ENCODE measurements at places on chromosomes 2 and 18.
A peak's percentile ranks its signal among the peaks of the same experiment; 100 is the strongest.

- peak; percentile 82 for DNase-seq
Measured at GRCh38 chr2:109255654-109256053, 126.6 kb downstream of the SH3RF3 start.

DNA sequence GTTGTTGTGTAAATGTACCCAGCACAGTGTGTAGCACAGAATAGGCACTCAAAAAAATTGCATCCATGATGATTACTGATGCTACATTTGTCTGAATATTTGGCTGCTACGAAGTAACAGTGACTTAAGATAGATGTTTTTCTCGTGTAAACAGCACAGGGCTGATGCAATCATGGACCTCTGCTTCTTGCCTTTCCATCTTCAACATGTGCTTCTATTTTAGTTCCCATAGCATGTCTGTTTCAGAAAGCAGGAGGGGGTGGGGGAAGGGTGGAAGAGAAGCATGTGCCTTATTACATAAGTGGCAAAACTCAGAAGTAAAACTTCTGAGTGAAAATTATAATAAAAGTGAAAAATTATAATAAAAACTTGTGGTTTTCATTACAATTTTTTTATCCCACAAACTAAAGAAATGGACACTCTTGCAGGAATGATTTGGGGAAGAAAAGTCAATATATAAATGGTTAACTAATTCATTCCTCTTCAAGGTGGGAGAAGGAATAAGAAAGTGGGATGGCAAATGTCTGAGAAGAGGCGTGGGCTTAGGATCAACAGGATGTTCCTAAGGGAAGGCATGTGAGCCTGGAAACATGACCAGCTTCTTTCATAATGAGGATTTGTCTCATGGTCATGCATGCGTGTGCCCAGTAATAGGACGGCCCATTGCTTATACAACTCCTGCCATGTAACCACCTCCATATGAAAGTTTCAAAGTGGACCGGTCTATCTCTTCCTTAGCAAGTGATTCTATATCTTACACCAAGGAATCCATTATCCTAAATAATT is 27.2 kb downstream of the CCBE1 start:
- DNase-seq, result no peak

- DNase-seq, result peak; percentile 3
Measured at GRCh38 chr2:34012715-34013302, 413.7 kb upstream of the FAM98A start.

DNA sequence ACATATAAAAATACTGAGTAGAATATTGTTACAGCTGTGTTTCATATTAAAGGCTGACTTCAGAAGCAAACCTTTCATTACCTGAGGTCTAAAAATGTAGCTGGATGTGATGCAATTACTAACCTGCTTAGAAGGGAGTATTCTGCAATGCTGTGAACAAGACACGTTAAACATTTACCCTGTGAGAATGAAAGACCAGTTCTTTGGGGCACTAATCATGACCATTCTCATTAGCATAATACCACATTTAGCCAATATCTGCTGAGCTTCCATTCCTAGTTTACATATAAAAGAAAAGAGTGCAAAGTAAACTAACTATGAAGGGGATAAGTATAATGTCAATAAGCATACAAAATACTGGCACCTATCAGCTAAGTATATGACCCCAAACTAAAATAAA is 784.0 kb upstream of the KLHL29 start:
- DNase-seq, result no peak

DNA sequence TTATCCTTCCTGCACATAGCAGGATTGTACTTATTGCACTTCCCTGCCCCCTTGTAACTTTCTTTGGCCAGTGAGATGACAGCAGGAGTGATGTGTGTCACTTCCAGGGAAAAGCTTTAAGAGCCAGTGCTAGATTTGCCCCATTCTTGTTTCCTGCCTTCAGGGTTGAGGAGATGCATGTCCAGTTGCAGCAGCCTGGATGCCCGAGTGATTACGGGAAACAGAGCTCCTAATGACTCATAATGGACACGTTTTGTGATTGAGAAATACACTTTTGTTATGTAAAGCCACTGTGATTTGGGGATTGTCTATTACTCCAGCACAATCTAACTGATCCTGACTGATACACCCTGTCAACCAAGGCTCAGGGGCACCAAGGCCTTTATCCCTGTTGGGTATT is 5.0 kb upstream of the TET3 start:
- DNase-seq, result peak; percentile 86

- DNase-seq, result no peak
Measured at GRCh38 chr18:23239885-23240608, 104.8 kb downstream of the CABLES1 start.

DNA sequence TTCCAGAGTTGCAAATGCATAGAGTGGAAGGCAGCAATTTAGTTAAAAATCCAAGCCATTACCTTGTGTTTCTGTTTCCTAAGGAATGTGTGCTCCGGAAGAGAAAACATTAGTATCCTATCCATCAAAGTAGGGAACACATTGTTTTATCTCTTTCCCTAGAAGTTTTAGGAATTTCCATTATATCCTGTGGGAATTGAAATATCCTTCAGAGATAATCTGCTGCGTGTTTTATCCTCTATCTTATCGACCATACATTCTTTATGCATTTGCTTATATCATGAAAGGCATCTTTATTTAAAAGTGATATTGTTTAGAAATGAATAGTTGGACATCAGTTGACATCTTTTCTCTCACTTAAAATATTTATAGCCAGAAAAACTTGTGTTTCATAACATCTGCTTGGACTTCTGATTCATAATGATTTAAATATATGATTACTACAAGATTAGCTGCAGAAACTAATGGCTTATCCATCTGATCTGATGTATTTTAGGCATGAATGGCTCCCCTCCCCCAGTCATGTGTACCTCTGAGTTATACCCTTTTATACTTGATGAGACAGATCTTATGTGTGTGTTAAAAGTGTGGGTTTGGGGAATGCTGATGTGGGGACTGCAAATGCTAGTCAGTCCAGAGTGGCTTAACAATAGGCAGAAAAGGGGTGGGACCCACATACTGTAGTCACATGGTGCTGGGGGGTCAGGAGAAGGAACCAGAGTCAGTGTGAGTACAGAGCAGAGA is 136.2 kb upstream of the ARHGAP28 start:
- no peak for DNase-seq

- DNase-seq, result no peak
Measured at GRCh38 chr2:17085546-17086202, 420.0 kb upstream of the CYRIA start.

GRCh38 chr18:23209031-23209430 is 73.7 kb downstream of the CABLES1 start:
- DNase-seq, result no peak

DNA sequence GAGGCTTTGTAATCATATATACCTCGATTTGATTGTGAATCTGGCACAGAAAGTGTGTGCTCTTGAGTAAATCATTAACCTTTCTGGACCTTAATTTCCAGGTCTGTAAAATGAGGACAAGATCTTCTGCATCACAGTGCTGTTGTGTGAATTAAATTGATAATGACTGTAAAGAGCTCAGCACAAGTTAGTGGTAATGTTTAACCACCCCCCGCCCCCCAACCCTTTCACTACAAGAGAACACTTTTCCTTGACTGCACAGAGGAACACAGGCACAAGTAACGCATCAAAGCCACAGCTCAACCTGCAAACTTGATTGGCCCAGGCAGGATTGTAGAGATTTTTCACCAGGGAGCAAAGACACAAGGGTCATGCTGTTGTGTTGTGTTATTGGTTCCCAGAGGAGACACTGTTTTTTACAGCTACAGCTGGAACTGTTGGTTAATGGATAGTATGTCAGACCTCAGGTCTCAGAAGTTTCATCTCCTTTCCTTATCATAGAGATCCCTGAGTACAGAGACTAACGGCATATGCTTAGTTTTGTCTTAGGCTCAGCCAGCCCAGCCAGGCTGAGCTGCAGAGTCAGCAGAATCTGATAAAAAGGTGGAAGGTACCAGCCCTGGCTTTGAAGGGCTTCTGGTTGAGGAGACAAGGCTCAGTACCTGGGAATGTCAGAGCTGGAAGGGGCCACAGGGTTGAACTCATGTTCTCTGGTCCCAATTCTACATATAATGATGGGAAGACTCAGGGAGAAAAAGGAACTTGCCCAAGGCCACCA is 10.6 kb downstream of the SETBP1 start:
- no peak for DNase-seq

DNA sequence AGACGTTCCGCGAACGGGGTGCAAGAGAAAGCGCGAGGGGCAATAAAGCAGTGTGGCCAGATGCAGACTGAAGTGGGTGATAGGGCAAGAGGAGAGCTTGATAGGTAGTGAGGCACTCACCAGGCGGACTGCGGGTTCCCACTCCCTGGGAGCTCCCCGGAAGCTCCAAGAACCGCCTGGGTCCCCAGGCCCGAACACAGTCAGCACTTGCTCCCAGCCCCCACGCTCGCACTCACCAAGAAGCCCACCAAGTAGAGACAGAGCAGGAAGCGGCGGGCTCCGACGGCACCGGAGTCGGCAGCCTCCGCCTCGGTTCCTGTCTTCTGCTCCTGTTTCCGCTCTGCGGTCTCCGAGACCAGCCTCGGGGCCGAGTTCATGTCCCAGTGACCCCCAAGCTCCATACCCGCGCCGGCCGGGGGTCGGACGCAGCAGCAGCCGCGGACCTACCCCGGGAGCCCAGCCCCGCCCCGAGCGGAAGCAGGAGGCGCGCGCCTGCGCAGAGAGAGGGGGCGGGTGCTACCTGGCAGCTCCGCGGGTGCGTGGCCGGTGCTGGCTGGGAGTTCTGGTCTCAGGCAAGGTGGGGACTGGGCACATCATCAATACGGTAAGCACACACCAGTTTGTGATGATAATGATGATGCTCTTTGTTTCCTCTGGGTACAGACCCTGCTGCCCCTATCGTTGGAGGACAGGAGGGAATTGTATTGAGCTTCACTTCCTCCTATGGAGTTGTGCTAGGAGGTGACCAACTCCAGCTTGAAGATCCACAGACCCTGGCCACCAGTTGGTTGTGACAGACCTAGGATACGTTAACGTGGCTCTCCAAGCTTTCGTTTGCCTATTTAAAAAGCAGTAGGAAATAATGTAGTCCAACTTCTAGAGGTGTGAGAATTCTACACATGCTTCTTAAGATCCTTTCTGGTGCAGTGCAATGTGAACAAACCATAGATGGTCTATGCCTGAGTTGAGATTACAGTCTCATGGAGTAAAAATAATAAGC is 25.1 kb upstream of the TMEM182 start:
- DNase-seq, result peak; percentile 69

Data from inflammatory macrophage treated with lipopolysaccharide for 4 hours (primary cell).